ENCODE measurements at places on chromosomes 12 and 14.

DNA sequence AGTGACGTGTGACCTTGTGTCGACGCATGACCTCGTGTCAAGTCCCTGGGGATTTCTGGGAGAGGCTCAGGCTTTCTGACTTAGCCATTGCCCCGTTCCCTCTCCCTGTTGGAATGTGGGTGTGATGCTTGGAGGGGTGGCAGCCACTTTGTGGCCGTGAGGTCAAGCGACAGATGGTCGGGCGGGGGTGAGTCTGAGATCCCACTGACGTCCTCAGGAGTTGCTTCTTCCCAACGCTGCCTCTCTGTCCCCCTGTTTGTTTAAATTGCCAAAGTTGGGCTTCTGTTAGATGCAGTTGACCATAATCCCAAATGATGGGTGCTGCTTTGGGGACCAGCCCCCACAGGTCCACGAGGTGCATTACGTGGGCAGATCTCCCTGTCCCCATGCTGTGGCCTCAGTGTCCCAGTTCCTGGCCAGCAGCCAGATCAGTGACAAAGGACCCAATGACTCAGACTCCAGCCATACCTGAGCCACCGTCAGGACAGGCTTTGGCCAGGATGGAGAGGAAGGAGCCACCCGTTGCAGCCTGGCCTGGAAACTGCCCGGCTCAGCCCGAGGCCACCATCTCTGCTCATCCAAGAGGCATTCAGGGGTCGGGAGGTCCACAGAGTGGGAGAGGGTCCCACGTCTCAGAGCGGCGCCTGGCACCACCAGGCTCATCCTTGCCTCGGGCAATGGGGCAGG, 34.4 kb upstream of the GALNT9 start:
- DNase-seq: no peak

DNA sequence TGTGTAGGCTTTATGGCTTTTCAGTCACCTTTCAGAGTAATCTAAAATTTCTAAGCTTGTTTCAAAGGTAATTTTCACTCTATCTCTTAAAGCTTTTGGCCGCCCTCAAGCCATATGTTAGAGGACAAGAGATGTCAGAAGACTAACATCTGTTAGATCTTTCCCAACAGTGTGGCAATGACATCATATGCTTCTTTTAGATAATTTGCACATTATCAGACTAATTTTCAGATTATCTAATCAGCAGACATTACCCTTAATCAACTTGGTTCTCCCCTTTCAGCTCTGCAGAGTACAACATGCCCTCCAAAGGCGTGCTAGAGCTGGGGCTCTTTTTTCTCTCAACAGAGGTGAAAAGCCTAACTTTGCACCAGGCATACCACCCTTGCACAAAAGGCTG, 207.1 kb downstream of the DPF3 start:
- no peak for DNase-seq

GRCh38 chr14:76760331-76761135, 735 bp upstream of the VASH1 start:
- no peak for DNase-seq

DNA sequence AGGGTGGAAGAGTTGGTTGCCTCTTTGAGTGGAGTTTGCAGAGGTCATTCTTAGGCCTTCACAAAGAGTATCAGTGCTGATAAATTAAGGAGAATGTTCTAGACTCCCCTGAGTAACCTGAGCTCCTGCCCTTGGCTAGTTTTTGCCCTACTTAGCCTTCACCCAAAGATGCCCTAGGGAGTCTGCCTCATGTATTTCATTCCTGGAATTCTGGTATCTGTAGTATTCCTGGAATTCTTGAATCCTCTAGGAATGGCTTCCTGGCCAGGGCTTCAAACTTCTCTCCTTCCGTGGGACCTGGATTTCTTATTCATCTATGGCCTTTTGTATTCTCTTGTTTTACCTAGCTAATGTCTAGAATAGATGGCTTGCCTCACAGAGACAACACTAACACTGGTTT, 701.1 kb downstream of the NOVA1 start:
- no peak for DNase-seq

GRCh38 chr12:118404876-118405521, 28.6 kb downstream of the SUDS3 start:
- DNase-seq: no peak

DNA sequence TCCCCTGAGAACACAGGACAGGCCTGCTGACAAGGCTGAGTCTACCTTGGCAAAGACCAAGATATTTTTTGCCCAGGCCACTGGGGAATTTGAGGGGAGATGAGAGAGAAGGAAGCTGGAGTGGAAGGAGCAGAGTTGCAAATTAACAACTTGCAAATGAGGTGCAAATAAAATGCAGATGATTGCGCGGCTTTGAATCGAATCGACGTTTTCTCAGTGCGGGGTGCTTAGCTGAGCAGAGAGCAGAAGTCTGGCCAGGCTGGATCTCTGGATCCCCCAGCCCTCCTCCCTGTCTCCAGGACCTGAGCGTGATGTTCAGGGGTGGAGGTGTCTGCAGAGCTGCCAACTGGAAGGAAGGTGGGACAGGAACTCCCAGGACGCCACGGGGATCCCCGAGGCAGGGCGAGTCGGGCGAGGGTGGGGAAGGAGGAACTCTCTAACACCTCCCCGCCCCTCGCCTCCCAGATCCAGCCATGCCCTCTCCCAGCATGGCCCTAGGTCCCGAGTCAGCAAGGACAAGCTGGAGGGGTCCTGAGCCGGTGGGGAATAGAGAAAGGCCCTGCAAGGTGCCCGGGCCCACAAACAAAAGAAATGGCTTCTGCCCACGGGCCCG, 527 bp upstream of the CARMIL3 start:
- peak; percentile 55 for DNase-seq

DNA sequence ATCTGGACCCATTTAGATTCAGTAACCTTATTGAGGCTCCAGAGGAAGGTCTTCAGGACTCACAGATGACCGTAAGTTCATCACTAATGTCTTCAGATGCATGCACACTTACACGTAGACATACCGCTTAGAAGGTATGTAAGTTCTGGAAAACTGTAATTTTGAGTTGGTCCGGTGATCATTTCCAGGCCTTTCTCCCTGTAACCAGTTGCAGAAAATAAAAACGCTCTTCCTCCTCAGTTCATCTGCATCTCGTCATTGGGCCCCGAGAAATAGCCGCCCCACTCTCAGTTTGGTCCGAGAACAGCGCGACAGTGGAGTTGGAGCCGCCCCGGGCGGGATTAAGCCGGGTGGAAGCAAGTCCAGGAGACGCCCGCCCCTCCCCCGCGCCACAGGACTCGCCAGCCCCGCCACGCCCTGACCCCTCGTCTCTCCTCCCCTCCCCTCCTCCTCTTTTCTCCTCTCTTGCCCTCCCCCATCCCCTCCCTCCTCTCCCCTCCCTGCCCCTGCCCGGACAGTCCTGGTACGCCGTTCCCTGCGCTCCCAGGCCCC, 83.7 kb downstream of the TNFAIP2 start:
- DNase-seq: no peak

All from nucleus accumbens (tissue), 56 donors.